ENCODE measurements at places on chromosomes 3 and 15.

GRCh38 chr3:113212150-113212843 is 940 bp downstream of the BOC start:
- peak; percentile 13 for DNase-seq

DNA sequence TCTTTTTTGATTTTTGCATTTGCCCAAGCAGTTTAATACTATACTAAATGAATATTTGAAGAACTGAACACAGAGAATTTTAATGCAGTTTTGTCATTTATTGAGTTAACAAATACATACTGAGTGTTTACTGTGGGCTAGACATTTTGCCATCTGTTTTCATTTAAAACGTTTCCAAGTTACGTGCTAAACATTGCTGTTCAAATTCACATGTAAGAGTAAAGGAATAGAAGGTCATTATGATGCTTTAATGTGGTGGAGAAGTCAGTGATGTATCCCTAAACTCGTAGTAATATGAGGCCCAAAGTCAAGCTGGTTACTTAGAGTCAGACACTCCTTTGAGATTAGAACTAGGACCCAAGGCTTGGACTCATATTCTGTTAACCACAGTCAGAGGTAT is 49.4 kb downstream of the CRYBG3 start:
- no peak for DNase-seq

DNA sequence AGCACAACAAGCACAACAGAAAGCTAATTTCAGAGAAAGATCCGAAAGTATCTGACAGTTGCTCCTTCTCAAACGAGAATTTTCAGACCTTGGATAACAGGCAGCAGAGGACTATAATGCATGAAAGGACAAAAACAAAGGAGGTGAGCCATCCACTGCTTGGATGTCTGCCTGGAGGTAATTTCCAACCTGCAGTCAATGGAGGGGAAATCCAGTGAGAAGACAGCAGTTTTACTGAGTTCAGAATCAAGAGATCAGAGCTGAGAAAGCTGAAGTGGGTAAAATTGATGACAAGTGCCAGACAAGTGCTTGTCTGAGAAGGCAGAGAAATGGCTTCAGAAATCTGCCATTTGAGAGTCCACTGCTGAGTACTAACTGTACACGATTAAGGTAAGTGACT is 22.1 kb downstream of the UBE3A start:
- DNase-seq, result no peak

DNA sequence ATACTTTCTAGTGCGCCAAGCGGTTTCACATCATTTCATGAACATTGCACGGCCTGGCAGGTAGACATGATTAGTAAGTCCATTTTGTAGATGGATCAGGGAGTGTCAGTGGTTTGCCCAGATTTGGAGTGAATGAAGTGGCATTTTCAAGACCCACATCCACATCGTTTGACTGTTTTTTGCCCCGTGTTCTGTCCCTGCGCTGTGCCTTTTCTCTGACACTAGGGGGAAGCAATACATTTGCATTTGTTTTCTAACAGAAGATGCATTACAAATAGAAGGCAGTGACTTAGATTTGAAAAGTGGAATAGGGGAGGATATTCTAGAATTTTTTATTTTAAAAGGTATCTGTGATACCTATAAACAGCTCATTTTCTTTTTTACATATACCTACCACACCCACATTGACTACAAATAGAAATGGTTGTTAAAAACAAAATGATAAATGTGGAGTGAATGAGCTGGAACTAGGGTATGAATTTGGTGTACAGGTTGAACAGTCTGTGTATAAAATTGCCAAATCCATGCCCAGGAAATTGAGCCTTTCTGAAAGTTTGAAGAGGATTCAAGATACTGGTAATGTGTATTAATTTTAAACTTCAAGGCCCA is 98.0 kb downstream of the USP13 start:
- DNase-seq, result no peak

GRCh38 chr3:89314454-89315098 is 207.2 kb downstream of the EPHA3 start:
- no peak for DNase-seq

GRCh38 chr15:55194256-55194655 is 2.5 kb downstream of the RSL24D1 start:
- no peak for DNase-seq

- DNase-seq, result no peak
Measured at GRCh38 chr3:54197509-54197908, 75.2 kb downstream of the CACNA2D3 start.

DNA sequence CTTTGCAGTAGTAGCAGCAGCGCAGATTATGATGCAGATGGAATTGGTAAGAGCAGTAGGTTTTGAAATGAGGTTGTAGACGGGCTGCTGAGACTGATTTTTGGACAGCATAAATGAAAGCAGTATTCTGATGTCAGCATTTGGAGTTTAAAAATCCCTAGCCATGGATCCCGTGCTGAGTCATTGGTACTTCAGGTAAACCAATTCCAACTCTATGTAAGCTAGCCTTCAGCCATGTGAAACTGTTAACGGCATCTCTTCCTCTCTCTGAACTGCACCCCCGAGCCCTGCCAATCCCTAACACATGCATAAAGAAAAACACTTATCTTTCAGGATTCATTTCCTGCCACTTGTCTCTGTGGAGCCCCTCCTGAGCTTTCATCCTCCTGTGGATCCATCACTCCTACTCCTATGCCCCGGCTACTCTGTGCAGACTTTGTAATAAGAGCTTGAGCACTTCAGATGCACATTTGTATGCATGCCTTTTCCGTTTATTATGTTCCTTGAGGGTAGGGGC is 119.0 kb downstream of the AKAP13 start:
- no peak for DNase-seq

GRCh38 chr3:40581166-40581565 is 56.4 kb downstream of the ZNF621 start:
- no peak for DNase-seq

- peak; percentile 45 for DNase-seq
Measured at GRCh38 chr15:66673410-66674322, 28.4 kb upstream of the SMAD6 start.

GRCh38 chr15:65993236-65993635 is 123.9 kb downstream of the RAB11A start:
- no peak for DNase-seq

DNA sequence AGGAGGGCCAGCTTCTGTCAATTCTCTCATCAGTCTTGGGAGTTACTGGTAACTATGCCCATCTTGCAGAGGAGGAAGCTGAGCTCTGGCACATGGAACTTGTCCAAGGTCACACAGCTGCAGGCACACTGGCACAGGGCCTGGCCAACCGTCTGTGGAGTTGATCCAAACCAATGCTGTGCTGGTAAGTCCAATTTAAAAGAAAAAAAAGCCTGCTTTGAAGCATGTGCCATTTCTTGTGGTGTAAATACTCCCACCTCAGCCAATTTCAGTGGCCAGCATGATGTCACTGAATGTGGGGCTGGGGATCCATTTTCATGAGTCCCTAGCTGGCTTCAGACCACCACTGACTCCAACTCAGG is 83.4 kb downstream of the CHSY1 start:
- DNase-seq, result no peak

DNA sequence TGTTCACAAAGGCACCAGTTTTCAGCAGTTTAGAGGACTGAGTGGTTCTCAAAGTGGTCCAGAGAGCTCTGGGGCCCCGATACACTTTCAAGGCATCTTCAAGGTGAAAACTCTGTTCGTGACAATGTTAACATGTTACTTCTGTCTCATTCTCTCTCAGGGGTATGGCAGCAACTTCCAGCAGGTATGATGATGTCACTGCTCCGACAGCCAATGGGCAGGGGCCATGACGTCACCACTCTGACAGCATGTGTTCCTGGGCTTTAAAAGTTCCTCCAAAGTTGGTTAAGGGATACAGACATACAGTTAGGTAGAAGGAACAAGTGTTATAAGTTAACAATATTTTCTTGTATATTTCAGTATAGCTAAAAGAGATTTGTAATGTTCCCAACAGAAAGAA is 87.9 kb downstream of the KLF15 start:
- DNase-seq, result no peak

DNA sequence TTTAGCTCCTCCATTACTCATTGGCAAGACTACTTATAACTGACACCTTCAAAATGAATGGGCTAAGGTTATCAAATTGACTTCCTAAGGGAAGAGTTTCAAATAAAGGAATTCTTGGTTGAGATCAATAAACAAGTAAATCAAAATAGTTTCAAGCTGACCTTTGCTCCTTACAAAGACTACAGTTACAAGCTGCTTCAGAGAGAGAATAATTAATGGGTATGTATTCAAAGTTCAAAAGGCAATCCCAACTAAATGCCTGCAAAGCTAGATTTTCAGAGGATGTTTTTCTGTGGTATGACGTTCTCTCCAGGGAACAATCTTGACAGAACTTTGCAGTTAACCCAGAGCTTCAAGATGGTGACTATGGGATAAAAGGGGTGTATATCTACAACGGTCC is 153.7 kb downstream of the SUCLG2 start:
- DNase-seq, result no peak

DNA sequence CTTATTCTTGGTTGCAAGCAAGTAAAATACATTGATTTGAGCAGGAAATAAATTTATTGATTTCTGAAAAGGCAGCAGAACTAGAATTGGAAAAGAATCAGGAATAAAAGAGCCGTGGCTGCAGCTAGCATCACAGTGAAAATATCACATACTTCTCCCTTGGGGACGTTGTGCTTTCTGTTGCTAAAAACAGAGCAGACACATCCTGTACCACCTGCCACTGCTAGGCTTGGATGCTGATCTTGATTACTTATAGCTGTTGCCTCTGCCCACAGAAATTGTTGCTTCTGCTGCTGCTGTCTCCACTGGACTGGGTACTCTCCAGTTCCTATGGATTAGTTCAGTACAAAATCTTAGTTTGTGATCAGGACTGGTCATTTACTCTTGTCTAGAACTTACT is 283.8 kb downstream of the C3orf38 start:
- no peak for DNase-seq

DNA sequence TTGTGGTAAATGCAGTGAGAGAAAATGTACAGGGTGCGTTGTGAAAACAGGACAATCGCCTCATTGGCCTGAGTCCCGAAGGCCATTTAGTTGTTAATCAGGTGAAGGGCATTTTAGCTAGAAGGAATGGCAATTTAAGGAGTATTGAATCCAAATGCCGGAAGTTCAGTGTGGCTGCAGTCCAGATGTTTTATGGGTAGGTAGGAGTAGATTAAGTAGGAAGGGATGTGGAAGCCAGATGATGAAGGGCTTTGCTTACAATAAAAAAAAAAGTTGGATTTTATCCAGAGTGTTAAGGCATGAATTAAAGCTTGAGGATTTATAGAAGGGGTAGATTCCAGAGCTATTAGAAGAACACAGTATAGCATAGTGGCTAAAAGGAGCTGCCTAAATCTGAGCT is 572.7 kb downstream of the NLGN1 start:
- DNase-seq, result no peak

GRCh38 chr15:73233623-73234022 is 135.1 kb downstream of the HCN4 start:
- no peak for DNase-seq

DNA sequence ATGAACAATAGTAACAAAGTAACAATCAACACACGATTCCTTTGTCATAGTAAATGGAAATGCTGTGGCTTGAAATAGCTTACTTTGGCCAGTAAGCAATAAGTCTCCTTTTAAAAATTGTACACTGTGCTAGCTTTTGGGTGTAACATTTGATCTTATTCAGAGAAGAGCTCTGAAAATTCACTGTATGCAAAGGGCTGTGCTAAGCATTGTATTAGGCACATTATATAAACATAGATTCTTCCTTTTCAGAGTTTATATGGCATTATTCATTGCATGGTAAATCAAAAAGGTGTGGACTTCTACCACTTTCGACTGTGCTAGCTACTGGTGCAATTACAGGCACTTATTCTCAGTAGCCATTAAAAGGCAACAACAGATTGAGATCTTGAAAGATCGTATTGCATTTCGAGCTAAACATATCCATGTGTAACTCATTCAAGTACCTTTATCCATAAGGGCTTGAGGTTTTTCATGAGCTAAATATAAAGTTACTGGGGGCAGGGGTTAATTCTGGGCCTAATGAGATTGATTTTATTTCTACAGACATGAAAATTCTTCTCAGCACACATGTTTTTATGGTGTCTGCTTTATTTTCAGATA is 246.8 kb downstream of the NR1D2 start:
- DNase-seq, result no peak

- DNase-seq, result no peak
Measured at GRCh38 chr3:50170689-50171088, 15.6 kb downstream of the SEMA3F start.

- no peak for DNase-seq
Measured at GRCh38 chr3:26712211-26713026, 89.8 kb downstream of the LRRC3B start.

DNA sequence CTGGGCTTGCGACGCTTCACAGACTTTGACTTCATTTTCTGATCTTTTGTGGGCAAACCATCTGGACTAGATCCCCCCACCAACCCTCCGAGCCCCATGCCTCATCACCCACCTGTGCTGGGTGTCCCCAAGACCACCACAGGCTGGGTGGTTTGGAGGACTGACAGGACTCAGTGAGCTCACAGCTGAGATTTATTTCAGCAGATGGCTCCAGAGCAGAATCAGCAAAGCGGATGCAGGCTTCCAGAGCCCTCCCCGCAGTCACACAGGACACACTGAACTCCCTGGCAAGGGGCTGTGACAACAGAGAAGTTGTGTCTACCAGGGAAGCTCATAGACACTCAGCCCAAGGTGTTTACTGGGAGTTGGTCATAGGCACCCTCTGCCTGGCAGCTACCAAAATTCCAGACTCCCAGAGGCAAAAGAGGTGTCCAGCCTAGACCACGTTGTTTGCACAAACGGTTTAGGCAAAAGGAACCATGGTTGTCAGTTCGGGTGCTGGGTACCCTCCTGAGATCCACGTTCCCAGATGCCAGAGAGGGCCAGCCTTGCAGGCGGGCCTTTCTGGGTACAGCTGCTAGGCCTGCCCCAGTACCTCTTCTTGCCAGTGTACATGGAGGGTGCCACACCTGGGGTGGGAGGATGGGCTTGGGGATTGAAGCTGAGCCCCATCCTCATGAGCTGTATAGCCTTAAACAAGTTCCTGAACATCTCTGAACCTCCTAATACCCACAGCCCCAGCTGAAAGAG is 170.3 kb downstream of the NSMCE3 start:
- no peak for DNase-seq

DNA sequence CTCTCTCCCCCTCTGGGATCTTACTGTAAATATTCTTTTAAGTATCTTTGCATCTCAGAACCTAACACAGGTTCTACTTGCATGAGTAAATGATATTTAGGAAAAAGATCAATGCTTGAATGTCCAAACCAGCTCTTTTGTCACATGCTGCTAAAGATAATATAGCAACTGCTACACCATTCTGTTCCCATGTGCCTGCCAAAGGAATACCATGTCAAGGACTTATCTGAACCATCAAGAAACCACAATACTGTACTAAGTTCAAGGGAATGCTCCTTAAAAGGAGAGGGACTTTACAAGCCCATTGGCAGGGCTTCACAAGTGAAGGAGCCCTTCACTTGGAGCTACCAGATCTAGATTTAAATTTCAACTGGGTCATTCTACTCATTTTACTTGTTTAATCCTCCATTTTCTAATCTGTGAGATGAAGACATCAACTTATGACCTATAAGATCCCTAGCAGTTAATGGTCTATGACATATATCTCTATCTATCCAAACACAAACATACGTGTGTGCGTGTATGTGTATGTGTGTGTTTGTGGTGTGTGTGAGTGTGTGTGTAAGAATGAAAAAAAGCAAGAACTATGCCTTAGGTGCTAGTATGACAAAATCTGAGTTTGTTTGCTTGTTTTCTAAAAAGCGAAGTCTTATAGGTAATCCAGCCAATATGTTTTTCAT is 13.0 kb upstream of the SEC62 start:
- DNase-seq, result no peak
